NCI-H1694 treated with DMSO at 0.1 percent for 48 hours (cell line): ENCODE measurements at places on chromosomes 2 and 18.
A peak's percentile ranks its signal among the peaks of the same experiment; 100 is the strongest.

GRCh38 chr2:30204281-30204680 is 27.1 kb upstream of the LBH start:
- no peak for DNase-seq

DNA sequence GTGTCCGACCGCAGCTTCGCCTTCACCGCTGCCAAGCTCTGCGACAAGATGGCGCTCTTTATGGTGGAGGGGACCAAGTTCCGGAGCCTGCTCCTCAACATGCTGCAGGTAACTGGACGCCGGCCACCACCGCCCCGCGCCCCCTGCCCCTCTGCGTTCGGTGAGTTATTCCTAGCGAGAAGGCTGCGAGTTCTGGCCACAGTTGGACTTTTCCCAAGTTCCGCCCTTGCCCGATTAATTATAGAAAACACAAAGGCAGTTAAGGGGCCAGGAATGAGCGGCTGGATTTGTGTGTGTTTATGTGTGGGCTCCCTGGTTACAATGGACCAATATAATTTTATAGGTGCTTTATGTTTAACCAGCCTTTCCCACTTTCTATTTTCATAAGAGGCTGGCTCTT is 189.2 kb downstream of the SMAD7 start:
- no peak for DNase-seq

DNA sequence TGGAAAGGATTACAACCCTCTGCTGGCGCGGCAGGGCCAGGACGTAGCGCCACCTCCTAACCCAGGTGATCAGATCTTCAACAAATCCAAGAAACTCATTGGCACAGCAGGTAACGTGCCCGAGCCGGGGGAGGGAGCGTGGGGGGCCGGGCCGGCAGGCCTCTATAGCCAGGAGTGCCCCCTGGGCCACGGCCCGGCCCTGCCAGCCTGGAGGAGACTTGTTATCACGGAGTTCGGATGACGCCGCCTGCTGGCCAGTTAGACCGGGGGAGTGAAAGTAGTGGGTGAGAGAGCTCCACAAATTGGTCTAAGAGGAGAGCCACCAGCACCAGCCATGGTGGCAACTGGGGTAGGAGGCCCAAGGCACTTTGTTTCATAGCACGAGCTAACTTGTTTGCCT is 8.6 kb upstream of the TMEM214 start:
- DNase-seq, result no peak

GRCh38 chr2:140580532-140581151 is 1550.2 kb downstream of the LRP1B start:
- DNase-seq, result peak; percentile 10

DNA sequence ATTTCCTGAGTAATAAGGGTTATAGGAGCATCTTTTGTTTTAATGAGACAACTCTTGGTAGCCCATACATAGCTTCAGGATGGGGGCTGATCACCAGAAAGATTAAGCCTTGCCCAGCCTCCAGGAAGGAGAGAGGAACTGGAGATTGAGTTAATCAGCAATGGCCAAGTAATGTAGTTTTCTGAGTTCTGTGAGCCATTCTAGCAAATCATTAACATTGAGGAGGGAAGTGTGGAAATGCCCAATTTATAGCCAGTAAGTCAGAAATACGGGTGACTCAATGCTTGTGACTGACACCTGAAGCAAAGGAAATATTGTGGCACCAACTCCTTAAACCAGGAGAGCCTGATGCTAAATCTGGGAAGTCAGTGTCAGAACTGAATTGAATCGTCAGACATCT is 205.1 kb upstream of the SRD5A2 start:
- DNase-seq, result no peak

DNA sequence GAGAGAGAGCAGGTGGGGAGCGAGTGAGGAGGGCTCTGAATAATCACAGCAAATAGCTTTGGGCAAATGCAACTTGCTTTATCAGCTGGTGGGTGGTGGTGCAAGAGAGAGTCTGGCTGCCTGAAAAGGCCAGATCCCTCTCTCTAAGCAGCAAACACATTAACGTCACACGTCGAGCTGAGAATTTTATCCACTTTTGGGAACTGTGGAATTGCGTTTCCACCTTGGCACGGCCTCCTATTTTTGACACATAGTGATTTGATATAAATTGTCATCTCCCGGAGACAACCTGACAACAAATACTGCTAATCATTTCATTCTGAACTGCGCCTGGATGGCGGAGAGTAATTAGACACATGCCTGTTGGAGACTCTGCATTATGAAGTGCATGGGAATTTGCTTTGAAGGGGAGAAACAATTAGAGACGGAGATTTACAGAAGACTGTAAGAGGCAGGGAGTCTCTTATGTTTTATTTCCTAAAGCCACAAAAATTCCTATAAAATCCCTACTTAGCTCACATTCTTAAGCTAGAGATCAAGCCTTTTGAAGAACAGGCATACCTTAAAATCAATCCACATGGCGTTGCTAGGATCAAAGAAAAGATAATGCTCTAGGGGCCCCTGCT is 634.1 kb downstream of the TDRD15 start:
- no peak for DNase-seq

- no peak for DNase-seq
These were observed 22.9 kb downstream of the TGIF1 start for GRCh38 chr18:3472681-3473544.

DNA sequence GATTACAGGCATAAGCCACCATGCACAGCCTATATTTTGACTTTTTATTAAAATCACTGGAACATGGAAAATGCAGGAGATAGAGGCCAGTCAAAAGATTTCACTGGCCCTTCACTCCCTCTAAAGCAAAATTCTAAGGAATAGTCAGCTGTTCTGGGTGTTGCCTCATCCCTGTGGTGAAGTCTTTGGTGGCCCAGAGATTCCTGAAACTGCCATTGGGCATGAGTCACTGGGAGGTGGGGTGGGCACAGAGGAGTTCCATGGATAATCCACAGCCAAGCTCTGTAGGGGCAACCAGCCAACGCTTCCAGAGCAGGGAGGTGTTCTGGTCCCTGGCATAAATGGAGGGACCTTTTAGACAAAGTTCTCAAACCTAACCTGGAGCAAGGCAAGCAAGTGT is 89.7 kb upstream of the TTC39C start:
- DNase-seq, result no peak

DNA sequence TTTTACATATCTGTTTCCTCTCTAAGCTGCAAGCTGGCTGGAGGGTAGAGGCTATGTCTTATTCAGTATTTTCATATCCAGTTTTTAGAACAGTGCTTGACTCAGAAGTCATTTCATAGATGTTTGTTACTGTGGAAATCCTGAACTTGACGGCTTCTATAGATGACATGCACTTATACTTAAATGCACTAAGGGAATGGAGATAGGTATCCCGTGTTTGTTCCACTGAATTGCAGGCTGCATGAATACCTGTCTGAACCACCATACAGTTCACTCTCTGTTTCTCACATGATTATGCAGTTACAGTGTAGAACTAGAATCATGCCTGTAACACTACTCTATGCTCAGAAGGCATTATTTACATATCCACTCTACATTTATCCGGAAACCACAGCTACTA is 417.1 kb downstream of the MTX2 start:
- no peak for DNase-seq

GRCh38 chr18:22427822-22428549 is 10.3 kb upstream of the CTAGE1 start:
- DNase-seq, result no peak

DNA sequence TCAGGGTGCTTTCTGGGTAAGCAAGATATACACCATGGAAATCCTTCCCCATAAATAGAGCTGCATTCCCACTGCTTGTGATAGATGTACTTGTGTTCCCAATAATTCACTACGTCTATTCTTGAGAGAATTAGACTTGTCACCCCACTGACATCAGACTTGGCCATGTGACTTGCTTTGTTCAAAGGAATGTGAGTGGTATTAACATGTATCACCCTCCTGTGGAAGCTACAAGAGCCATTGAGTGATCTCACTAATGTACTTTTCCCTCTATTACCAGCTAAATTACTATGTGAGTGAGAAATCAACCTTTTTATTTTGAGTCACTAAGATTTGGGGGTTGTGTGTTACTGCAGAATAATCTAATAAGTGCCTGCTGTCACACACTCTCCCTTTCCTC is 176.0 kb downstream of the CCDC178 start:
- no peak for DNase-seq

GRCh38 chr2:172709566-172710291 is 25.9 kb upstream of the RAPGEF4 start:
- DNase-seq, result peak; percentile 7

DNA sequence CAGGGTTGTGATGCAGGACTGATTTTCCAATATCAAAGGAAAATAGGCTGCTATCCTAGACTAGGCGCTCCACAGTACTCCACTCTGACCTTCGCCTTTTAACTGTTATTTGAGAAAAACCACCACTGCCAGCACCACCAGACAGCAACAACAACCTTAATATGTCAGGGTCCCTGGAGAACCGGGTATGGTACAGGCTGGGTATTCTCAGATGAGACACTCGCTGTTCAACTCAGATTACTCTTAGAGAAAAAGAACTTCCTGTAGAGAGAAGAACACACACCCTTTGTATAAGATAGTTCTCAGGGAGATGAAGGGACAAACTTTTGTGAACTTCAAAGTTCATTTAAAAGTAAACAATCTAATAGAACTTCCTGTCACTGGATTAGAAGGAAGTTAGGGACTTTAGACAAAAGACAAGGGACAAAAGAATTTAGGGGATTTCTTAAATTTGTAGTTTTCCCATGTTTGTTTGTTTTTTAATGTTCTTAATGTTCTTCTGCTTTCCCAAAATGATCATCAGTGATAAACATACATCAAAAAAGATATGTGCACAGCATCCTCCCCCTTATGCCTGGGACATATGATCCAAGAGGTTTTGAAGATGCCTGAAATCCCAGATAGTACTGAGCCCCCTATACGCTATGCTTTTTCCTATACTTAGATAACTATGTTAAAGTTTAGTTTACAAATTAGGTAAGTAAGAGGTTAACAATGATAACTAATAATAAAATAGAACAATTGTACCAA is 41.3 kb upstream of the PPP1R1C start:
- DNase-seq, result no peak

- no peak for DNase-seq
These were observed 64.7 kb downstream of the STK25 start for GRCh38 chr2:241443486-241444223.

DNA sequence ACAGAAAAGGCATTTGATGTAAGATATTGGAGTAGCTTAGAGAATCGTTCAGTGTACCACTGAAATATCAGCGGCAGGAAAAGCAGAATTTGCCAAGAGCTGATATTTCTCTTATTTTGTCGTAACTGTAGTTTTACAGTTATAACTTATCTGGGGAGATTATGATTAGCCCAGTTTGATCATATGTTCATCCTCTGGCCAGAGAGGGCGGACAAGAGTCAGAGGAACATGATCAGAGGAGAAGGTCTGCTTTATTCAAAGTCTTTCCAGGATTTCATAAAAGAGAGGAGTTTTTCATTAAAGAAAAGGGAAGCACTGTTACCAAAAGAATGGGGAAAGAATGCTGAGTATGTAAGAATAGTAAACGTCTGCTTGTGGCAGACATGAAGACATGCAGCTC is 1655.6 kb downstream of the DPP10 start:
- DNase-seq, result no peak

- no peak for DNase-seq
These were observed 91.8 kb downstream of the CABLES1 start for GRCh38 chr18:23226930-23227725.

DNA sequence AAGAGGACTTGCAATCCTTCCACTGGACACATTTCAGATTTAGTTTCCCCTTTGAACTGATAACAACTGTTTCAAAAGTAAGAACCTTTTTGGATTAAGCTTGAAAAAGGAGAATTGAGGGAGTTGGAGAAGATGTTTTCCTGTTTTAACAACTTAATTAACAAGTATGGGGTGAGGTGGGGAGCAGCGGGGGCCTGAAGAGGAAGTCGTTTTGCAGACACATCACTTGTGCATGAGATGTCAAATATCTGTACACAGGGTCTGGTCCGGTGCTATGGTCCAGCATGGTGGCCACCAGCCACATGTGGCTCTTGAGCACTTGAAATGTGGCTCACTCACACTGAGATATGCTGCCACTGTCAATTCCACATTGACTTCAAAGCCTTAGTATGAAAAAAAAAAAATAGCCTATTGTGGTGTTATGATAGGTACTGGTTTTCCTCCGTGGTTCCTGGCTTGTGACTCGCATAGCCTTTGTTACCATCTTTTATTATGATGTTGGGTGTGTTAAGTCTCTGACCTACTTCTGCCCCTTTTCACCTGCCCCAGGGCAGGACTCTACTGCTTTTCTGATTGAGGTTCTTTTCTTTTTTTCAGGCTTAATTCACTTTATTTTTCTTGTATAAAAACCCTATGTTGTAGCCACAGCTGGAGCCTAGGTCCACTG is 205.5 kb downstream of the BCL2 start:
- DNase-seq, result no peak

- DNase-seq, result no peak
These were observed 387.3 kb downstream of the MEIS1 start for GRCh38 chr2:66822186-66822585.

GRCh38 chr18:74081966-74082741 is 65.5 kb downstream of the FBXO15 start:
- no peak for DNase-seq

DNA sequence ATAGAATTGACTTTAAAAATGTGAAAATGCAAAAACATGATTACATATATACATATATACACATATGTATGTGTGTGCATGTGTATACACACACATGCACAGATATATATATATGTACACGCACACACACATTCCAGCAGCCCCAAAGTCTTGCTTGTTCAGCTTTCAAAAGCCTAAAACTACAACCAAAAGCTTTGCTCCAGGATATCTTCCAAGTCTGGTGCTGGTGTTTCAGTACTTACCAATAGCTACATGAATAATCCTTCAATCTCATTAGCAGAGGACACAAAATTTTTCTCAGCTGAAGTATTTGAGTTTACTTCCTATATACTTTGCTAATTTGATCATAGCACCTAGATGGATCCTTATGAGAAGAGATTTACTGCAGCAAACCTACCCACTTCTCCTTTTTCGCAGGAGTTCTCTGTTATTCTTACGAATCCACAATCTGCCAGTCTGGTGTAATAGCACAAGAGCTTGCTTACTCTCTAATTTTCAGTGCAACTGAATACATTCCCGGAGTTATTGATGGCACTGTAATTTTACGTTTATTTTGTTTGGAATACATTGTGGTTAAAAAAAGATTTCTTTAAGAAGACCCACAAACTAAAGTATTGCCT is 553.3 kb downstream of the ARHGAP15 start:
- DNase-seq, result peak; percentile 25

DNA sequence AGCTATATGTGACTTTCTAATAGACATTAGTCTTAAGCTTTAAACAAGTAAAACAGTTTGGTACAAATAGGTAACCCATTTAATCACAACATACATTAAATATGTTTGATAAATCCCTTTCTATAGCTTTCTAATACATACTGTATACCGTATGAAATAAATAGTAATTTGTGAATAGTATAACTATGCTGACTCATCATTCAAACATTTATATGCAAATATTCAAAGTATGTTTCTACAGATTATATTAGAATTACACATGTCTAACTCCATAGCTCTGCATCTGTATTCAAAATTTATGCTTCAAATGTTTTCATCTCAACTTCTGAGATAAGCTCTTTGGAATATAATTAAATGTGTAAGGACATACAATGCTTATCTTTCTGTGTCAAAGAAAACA is 142.7 kb upstream of the ZNF804A start:
- no peak for DNase-seq

- no peak for DNase-seq
These were observed 2.8 kb upstream of the WNT10A start for GRCh38 chr2:218877891-218878290.

GRCh38 chr2:216987252-216987821 is 127.5 kb upstream of the TNP1 start:
- no peak for DNase-seq
